Stomach (tissue), 19 donors: ENCODE measurements at places on chromosomes 11 and 22.
A peak's percentile ranks its signal among the peaks of the same experiment; 100 is the strongest.

DNA sequence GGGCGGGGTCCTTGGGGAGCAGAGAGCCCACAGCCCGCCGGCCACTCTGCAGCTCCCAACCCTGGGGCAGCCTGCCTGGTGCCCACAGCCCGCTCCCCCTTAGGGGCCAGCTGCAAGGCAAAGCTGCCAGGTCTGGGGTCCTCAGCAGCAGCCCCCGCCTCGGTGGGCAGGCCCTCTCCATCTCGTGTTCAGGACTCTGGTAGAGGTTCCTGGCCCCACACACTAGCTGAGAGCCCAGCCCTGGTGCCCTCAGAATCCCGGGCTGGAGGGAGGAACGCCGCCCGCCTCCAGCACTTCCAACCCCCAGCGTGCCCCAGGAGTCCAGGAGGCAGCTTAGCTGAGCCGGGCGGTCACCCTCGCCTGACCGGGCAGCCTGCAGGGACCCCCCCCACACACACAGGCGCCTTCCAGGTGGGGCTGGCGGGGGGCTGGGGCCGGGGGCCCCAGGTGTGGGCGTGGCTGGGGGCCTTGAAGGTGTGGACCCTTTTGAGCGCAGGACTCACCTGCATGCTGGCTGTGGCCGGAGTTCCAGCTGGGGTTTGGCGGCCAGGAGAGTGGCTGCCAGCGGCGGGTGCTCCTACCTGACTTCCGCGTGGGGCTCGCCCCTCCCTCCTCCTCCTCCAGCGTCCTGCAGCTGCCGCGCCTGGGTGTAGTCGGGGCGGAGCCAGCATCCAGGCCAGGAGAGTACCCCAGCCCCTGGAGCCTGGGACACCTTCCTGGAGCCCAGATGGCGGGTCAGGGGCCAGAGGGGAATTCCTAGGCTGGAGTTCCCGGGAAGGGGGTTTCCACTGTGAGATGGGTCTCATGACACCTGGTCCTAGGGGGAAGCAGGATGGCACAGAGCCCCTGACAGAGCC, at the start of gene ANO9:
Gene ANO9 (minus strand): TSS at position 594 of the 857 bp plus-strand sequence. CDS start 85 bp downstream, at position 509.
- DNase-seq, result peak; percentile 81

DNA sequence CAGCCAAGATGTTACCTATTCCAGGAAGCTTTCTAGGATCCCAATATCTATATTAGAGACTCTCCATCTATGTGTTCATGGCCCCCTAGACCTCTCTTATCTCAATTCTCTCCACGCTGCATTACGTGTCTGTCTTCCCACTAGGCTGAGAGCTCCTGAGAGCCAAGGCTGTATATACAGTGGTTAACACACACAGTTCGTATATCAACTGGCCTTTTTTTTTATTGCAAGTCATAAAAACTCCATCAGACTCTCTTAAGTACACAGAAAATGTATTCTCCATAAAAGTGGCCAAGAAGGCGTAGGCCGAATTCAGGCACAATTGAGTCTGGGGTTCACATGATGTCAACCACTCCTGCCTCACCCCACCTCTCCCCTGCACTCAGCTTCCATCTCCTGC, 115.9 kb downstream of the TRIM29 start:
- no peak for DNase-seq

- DNase-seq, result no peak
Observed at GRCh38 chr11:16763746-16764145, 25.3 kb downstream of the C11orf58 start.

DNA sequence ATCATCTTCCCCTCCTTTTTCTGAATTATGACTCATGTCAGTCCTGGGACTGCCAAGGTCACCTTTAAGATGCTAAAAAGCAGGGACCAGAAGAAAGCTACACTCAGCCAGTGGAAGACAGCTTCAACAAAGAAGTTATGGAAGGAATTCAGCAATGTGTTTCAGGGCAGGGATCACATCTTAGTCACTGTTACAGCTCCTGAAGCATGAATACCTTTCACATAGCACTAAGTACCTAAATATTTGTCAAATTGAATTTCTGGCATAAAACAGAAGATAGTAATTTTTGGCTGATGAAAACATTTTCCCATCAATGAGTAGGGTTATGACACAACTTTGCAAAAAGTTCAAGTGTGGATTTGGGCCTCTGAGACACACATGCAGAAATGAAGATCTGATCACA, 5.2 kb downstream of the DDB1 start:
- no peak for DNase-seq

- DNase-seq, result peak; percentile 73
Observed at GRCh38 chr11:103091064-103091800, 728 bp downstream of the DCUN1D5 start.

DNA sequence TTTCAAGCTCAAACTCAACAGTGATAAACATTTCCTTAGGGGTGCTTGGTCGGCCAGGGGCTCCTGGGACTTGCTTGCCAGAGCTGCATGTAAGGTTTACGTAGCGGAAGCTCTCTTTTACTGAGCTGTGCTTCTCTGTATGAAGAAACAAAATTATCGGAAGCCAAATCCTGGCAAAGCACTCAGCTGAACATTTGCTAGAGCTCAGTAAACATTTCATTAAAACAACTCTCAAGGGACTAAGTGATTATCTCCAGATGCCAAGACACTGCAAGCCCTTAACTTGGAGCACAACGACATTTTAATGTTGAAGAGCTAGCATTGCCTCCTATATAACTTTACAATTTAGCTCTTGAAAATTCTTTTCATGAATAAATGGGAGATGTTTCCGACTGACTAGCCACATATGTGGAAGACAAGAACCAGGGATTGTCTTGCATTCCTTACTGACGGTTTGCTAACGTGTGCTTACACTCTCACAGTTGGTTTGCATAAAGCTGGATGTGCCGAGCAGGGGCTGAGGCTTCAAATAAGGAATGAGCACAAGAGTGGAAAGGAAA, 43.4 kb downstream of the SCUBE2 start:
- no peak for DNase-seq

GRCh38 chr11:88384004-88384668, 46.6 kb upstream of the CTSC start:
- no peak for DNase-seq
